ENCODE measurements at places on chromosomes 4 and X.

- DNase-seq, result no peak
Measured at GRCh38 chr4:97238956-97239666, 904.2 kb downstream of the STPG2 start.

GRCh38 chr4:153706519-153706918, 22.4 kb downstream of the TLR2 start:
- no peak for DNase-seq

- no peak for DNase-seq
Measured at GRCh38 chr4:57612279-57612678, 502.1 kb upstream of the IGFBP7 start.

DNA sequence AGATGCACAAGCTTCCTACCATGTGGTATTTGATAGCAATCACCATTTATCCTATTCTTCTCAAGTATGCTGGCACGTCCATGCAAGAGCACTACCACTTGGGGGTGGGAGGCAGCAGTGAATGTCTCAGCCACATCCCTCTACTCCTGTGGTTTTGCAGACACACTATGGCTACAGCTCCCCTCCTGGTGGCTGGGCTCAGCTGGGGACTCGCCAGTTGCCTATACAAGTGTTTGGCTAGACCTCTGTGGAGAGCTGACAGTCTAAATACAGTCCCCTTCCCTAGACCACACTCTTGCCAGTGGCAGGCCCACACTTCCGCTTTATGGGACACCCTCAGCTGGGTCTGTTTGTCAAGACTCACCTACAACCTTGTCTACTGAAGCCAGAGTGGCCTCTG, 53.2 kb downstream of the ADGRA3 start:
- no peak for DNase-seq

- no peak for DNase-seq
Measured at GRCh38 chr4:153335665-153336064, 8.8 kb upstream of the MND1 start.

GRCh38 chr4:89072921-89073320, 15.9 kb upstream of the FAM13A start:
- DNase-seq, result no peak

DNA sequence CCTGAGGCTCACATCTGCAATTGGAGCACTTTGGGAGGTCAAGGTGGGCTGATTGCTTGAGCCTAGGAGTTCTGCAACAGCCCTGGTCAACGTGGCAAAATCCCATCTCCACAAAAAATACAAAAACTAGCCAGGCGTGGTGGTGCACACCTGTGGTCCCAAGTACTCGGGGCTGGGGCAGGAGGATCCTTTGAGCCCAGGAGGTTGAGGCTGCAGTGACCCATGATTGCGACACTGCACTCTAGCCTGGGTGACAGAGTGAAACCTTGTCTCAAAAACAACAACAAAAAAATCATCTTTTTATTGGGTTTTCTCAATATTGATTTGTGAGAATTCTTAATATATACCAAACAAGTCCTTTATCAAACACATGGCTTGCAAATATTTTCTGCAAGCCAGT, 64.9 kb downstream of the ANKRD17 start:
- no peak for DNase-seq

DNA sequence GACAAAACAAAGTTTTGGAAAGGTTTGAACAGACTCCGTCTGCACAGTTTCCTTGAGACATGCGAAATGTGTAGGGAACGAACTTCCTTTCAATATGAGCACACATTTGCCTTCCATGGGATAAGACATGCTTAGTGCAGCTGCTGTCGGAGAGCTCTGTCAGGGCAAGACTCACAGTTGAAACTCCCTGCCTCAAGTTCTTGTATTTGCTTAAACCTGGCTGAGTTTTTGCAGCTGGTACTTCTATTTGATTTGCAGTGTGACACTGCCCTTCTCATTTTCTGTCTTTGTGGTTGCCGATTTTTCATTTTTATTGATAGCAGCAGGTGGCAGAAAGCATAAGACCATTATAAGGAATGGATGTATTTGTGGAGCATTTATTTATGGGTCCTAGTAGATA, 18.2 kb upstream of the RHOH start:
- DNase-seq, result no peak

GRCh38 chr4:138772366-138772765, 243.2 kb upstream of the NOCT start:
- no peak for DNase-seq

DNA sequence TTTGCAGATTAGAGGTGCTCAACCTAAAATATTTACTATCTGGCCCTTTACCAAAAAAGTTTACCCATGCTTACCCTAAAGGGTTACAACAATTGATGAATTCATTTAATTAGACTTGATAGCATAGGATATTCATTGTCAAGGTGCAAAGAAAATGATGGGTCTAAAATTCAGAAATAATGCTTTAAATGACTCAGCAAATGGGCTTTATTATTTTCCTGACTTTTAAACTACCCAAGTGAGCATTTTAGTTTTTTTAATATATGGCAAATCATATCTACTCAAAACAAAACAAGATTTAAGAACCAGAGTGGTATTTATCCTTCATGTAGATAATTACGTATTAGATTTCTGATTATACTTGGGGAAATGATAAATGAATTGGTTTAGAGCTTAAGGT, 235.8 kb downstream of the DCLK2 start:
- no peak for DNase-seq

DNA sequence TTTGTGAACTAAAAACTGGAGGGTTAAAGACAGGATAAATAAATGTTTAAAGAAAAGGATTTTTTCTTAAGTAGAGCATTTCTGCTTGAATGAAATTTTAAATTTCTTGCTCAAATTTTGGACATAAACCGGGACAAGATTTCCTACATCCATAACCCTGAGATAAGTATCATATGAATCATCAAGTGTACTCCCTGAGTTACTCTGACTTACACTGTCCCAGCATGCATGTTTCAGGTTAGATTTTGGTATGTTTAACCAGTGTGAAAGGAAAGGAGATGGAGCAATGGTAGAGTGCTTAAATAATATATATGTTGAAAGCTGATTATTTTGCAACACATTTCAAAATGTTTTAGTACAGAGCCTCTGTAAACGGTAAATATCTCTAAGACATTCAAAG, 175.2 kb downstream of the ADGRL3 start:
- peak; percentile 7 for DNase-seq

DNA sequence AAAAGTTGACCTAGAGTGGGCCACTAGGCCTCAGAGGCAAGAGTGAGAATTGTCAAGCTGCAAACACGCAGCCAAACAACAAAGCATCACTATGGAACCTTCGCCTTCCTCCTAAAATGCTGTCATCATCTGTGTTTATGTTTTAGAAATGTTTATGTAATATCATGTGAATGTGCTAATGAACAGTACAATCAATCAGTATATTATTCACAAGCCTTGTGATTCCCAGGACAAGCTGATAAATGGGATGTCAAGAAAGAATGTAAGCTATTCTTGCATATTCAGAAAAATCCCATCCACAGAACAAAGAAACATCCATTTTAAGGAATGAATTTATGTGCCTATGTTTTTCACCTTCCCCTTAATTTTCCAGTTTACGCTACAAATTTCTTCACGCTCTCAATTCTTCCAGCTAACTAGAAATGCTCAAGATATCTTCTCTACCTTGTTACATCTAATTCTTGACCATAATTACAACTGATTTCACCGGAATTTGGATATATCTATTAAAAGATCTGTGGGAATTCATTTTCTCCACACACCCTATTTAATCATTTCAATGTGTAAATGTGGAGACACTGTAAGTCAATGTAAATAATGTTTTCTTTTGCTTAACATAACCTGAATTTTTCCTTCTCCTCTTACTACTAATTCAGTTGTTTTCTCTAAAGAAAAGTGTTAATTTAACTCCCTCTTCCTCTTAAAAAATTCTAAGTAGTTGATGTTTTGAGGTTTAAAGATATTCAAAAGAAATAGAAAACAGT, 65.5 kb downstream of the LEF1 start:
- no peak for DNase-seq

- DNase-seq, result no peak
Measured at GRCh38 chr4:113884655-113885054, 94.8 kb downstream of the ARSJ start.

DNA sequence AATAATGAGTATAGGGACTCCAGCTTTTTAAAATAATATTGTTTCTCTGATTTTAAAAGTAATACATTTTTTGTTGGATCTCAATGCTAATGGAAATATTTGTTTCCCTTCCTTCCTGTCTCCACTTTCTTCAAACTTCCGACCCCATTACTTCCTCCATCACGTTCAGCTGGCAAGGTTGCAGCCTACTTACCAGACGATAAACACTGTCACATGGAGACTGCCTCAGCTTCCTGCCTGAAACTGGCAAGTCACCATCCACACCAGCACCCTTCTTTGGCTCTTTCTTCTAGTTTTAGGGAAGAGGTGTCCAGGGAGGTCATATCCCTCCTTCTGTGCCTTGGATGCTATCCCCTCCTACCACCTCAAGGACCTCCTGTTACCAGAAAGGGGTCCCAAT, 3.4 kb upstream of the INTU start:
- no peak for DNase-seq

DNA sequence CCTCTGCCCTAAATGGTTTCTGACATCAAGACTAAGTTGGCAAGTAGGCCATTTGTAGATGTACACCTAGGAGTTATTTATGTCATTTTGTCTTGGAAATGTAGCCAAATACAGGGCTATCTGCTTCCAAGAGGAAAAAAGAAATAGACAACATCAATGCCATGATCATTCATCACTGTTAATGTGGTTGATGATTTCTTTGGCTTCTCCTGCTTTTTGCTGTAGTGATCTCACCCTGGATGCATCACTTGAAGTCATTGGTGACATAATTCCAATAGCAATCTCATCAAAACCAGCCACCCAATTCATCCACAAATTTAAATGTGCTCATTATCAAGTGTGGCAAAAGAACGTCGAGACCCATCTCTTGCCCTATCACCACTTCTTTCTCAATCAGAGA, 222.6 kb upstream of the PPARGC1A start:
- DNase-seq, result no peak

DNA sequence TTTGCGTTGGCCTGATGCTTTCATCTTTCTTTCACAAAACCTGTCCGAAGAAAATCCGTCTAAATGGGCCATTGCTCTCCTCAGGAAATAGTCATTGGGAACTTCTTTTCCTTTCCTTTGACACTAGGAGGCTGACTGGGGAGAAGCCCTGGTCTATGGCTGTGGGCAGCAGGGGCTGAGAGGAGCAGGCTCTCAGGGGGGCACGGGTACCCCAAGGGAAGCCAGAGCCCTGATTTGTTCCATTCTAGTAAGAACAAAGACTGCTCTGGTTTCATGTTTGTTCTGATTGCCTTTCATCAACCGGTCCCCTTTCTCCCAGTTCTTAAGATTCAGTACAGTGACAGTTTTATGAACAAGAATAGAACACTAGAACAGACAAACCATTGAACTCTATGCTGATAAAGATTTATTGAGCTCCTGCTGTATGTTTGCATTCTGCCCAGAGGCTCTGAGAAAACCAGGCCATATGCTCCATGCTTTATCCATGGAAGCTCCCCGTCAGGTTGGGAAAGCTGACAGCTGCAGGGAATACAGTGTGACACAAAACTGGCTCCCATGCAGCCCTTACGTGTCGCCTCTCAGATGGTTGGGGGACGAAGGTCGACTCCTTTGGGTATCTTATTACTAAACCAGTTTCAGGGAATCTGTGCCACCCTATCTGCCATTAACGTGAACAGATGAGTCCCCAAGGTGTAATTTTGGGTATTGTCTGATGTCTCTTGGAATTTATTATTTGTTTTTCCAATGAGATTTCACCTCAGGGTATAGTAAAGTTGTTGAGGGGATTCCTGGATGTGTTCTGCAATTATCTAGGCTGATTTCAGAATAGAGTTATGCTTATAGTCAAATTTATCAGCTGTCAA, 72.4 kb upstream of the MSANTD1 start:
- DNase-seq, result no peak

GRCh38 chrX:141839856-141840255, 1.7 kb downstream of the MAGEC3 start:
- DNase-seq, result peak; percentile 16

GRCh38 chr4:77911842-77912450, 49.3 kb downstream of the MRPL1 start:
- peak; percentile 25 for DNase-seq

- DNase-seq, result no peak
Measured at GRCh38 chrX:123973921-123974320, 12.4 kb downstream of the STAG2 start.

DNA sequence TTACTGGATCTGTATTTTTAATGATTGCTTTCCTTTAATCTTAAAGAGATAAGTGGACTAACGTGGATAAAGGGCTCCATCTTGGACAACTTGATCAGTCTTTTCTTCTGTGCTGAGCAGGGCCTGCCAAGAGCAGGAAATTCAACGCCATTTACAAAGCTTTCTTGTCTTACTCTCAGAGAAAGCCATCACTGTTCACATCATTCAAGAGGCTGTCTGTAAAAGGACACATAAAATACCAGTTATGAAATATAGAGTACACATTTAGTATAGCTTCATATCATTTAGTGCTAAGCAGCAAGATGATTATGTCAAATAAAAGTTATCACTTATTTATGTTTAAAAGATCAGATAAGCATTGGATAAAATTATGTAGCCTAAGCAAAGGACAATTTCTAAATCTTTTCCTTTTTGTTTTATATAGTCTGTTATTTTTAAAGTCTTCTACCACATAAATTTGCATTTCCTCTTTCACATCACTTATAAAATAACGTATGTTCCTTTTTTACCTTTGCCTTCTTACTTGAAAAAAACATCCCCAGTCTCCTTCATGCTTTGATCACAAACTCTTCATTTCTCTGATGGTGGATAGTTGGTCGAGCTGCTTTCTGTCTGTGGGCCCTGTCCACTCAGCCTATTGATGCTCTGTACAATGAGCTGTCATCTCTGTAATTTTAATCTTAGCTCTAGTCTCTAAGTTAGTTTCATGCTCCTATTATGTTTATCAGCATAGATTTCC, 2.1 kb upstream of the CCNG2 start:
- no peak for DNase-seq

- no peak for DNase-seq
Measured at GRCh38 chr4:32427566-32427965, 1707.4 kb downstream of the PCDH7 start.

- DNase-seq, result no peak
Measured at GRCh38 chr4:97892592-97893266, 250.5 kb downstream of the STPG2 start.

GRCh38 chr4:117971403-117971802, 62.9 kb upstream of the NDST3 start:
- peak; percentile 55 for DNase-seq

GRCh38 chr4:80042821-80043220, 30.2 kb downstream of the ANTXR2 start:
- DNase-seq, result no peak

DNA sequence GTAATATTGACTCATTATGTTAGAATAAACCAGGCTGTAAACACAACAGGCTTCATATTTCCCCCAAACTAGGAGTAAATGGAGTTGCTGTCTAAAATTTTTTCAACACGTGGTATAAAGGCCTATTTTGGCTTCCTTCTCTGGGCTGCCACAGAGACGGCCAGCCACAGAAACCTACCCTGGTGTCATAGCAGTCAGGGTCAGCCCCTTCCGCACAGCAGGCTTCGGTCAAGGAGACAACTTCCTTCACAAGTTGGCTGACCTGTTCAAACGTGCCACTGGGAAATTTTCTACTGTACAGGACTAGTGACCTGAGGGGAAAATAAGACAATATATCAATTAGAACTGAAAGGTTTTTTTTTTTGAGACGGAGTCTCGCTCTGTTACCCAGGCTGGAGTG, 15.8 kb downstream of the GC start:
- DNase-seq, result no peak

- peak; percentile 3 for DNase-seq
Measured at GRCh38 chr4:172892300-172892699, 276.3 kb upstream of the GALNT7 start.

GRCh38 chr4:179307297-179308136, 1865.3 kb upstream of the AGA start:
- DNase-seq, result peak; percentile 17
